ENCODE measurements at places on chromosomes 2 and 18. TPM values are rescaled to one million over a fixed set of nuclear protein-coding genes. Genes with fewer than 3 reads are reported as not detected.

The RNPEPL1 gene
- total RNA-seq: 6.7 TPM

The PRSS56 gene
- total RNA-seq: 1.6 TPM

The CTAGE1 gene
- not detected for total RNA-seq

The TUBB8B gene
- 0.69 TPM for total RNA-seq

The NOL4 gene
- total RNA-seq: 71.3 TPM

The NBAS gene
- total RNA-seq: 164 TPM

The APOB gene
- 0.69 TPM for total RNA-seq

The ADAM17 gene
- total RNA-seq: 40.6 TPM

The ROCK2 gene
- total RNA-seq: 60.9 TPM

The CYS1 gene
- 1.2 TPM for total RNA-seq

The TCF4 gene
- 285 TPM for total RNA-seq

Measured in diencephalon (tissue), 1 donor.